ELR (cell line): ENCODE measurements at places on chromosomes 5 and 9.

GRCh38 chr9:136383436-136383835 lies 10.0 kb upstream of the CARD9 start:
- DNase-seq = no peak

- no peak for DNase-seq
These were observed 186.6 kb downstream of the CRB2 start for GRCh38 chr9:123542435-123543225.

DNA sequence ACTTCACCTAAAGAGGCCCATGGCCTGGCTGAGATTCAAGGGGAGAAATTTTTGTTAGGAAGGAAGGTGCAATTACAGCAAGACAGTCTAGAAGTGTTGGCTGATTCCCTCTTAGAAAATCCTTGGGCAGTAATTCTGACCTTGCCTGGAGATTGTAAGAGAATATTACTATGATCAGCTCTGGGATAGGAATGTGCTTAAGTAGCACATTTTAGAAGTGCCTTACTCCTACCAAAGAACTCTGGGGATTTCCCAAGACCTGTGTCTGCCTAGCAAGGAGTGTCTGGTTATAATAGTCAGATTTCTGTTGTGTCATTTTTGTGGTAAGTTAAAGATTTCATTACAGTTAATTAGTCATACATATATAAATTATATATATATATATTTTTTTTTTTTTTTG lies 52.3 kb downstream of the NLN start:
- DNase-seq = peak; percentile 86

- DNase-seq = no peak
These were observed 90.7 kb downstream of the SMIM15 start for GRCh38 chr5:61071526-61071925.

DNA sequence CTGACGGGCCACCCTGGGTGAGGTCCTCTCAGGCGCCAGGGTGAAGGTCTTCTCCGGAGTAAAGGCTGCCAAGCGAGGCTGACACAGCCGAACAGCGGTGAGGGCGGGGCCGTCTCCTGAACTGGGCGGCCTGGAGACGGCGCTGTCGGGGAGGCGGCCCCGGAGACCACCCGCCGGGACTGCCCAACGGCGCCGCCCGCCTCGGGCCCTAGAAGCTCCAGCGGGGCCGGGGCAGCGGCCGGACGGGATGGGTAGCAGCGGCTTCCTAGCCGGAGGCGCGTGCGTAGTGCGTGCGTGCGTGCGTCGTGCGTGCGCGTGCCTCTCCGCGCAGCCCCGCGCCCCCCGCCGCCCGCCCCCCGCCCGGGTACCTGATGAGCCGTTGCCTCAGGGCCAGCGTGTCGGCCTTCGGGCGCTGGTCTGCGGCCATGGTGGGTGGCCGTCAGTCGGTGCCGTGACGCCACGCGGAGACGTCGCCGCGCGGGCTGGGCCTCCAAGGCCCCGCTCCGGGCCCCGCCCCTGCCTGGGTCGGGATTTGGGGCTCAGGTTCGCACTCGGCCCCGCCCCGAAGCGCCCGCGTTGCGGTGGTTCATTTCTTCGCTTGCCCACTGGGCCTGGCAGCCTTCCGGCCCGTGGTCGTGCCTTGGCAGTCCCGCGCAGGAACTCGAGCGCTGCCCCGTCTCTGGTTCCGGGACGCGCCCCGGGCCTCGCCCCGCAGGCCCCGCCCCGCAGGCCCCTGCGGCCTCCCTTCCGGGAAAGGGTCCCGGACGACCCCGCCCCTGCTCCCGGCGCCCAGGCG lies at the start of gene PHYKPL:
Gene PHYKPL, minus strand, starts transcription at position 679 of the 796 bp plus-strand sequence. Its CDS starts 252 bp downstream, at position 427.
- DNase-seq = peak; percentile 77

DNA sequence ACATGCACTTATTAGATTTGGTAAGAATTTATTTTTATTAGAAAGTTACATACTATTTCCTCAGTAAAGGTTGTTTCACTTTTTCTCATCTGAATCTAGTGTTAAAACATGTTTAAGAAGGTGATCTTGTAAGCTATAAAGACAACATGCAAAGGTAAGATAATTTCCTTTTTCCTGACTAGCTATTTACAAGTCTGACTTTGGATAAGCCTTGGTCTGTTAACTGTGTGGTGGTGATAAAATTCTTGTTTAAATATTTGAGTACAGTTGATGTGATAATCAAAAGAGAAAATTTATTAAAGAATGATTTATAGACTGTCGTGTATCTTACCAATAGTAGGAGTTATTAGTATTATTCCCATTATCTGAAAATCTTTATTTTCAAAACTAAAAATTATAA lies 36.9 kb upstream of the GPR21 start:
- DNase-seq = no peak

DNA sequence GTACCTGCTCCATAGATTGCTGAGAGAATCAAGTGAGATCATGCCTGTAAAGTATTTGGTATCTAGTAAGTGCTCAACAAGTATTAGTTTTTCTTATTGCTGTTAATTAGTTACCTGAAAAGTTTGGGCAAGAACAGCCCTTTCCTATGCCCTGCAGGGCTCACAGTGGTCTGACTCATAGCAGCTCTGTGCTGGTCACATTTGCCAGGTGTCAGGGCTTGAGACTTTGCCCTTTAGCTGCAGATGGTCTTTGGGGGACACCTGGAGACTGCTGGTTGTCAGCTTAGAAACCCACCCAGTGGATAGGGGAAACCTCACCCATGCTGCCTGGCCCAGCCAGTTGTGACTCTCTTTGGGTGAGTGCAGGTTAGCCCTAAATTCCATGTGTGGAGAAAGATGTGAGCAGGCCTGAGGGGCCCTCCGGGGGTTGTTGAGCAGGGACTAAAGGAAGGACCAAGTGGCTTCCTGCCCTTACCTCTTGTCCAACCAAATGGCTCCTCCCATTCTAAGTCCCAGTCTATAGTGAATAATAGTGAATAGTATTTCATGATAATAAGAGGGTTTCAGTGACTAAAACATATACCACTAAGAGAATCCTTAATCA lies 9.0 kb downstream of the COL27A1 start:
- no peak for DNase-seq

DNA sequence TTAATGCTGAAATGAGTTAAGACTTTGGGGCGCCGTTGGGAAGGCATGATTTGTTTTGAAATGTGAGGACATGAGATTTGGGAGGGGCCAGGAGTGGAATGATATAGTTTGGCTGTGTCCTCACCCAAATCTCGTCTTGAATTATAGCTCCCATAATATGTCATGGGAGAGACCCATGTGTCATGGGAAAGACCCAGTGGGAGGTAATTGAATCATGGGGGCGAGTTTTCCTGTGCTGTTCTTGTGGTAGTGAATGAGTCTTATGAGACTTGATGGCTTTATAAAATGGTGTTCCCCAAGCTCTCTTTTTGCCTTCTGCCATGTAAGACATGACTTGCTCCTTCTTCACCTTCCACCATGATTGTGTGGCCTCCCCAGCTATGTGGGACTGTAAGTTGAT lies 5.1 kb downstream of the SLC25A48 start:
- DNase-seq = no peak

- DNase-seq = no peak
These were observed 159.9 kb downstream of the LURAP1L start for GRCh38 chr9:12934545-12935272.

- DNase-seq = peak; percentile 74
These were observed 22.1 kb downstream of the SARDH start for GRCh38 chr9:133715866-133716563.

DNA sequence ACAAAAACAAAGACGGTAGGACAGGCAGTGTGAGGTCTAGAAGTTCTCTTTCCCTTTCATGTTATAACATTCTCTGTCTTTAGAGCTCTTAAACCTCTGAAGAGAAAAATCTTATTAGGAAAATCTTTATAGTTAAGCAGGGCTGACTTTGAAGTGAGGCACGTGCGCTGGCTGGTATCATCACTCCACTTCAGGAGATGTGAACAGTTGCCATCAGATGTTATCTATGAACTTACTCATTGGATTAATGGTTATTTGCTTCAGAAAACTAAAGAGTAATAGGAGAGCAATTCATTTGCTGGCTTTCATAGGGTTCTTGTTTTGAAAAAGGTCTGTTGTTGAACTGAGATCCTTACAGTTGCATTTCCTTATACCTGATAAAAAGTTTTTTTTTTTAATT lies 25.7 kb downstream of the LRRTM2 start:
- peak; percentile 62 for DNase-seq

GRCh38 chr5:94374336-94374735 lies 244.1 kb downstream of the KIAA0825 start:
- no peak for DNase-seq
